ENCODE measurements at places on chromosomes 2 and 18.

- no peak for DNase-seq
Measured at GRCh38 chr2:127508023-127508630, 18.2 kb downstream of the IWS1 start.

- DNase-seq, result peak; percentile 33
Measured at GRCh38 chr18:37124516-37124915, 295.6 kb downstream of the KIAA1328 start.

DNA sequence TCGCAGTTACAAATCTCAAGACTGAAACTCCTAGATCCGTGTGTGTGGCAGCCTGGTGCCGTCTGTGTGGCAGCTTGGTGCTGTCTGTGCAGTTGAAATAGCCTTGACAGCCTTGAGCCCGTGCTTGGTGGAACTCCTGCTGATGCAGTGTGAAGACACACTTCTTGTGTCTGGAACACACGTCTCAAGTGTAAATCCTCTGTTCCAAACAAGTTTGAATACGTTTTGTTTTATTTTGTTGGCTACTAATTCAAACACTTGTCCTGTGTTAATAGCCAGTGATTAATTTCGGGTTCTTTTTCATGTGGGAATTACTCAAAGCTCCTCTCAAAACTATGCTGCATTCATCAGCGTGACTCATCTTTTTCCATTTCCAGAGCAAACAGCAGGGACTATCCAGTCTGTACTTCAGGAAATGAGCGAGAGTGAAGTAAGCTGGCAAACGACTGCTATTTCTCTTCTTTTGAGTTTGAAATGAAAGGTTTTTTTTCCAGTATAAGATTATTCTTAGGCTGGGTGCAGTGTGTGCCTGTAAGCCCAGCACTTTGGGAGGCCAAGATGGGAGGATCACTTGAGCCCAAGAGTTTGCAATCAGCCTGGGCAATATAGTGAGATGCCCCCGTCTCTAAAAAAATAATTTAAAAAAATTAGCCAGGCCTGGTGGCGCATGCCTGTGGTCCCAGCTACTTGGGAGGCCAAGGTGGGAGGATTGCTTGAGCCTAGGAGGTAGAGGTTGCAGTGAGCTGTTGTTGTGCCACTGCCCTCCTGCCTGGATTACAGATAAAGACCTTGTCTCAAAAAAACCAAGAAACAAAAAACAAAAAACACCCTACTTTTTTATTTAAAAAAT, 152.9 kb downstream of the SPP2 start:
- peak; percentile 80 for DNase-seq

DNA sequence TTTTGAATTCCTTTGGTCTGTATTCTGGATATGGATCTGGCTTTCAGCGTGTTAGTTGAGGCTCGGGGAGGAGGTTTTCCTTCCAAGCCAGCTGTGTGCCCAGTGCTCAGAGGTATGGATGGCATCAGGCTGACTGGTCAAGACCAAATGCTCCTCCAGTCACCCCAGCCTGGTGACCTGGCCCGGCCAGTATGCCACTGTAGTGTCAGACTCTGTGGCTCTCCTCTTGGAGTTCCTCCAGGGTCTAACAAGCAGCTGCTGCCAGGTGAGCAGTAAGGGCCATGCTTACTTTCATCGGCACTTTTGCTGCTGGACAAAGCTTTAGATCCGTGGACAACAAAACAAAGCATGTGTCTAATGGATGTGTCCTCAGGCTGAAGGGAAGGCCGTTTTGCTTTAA, 44.1 kb downstream of the CABLES1 start:
- no peak for DNase-seq

GRCh38 chr2:208608122-208608835, 201.7 kb downstream of the PTH2R start:
- no peak for DNase-seq

DNA sequence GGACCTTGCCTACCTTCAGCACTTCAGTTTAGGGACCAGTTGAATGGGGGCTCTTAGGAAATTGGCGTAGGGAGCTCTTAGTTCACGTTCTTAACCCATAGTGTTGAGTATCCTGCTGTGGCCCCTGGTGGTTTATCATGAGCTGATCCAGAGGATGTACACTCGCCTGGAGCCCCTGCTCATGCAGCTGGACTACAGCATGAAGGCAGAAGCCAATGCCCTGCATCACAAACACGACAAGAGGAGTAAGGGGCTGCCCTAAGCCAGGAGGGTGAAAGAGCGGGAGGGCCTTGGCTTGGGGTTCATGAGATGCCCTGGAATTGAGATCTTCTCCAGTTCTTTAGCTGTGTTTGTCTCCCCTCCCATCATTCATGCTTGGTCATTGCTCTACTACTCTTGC, 2.9 kb downstream of the RETREG2 start:
- DNase-seq, result no peak

GRCh38 chr2:181170256-181170655, 189.9 kb downstream of the UBE2E3 start:
- no peak for DNase-seq

- no peak for DNase-seq
Measured at GRCh38 chr2:217066510-217067270, 206.8 kb upstream of the TNP1 start.

DNA sequence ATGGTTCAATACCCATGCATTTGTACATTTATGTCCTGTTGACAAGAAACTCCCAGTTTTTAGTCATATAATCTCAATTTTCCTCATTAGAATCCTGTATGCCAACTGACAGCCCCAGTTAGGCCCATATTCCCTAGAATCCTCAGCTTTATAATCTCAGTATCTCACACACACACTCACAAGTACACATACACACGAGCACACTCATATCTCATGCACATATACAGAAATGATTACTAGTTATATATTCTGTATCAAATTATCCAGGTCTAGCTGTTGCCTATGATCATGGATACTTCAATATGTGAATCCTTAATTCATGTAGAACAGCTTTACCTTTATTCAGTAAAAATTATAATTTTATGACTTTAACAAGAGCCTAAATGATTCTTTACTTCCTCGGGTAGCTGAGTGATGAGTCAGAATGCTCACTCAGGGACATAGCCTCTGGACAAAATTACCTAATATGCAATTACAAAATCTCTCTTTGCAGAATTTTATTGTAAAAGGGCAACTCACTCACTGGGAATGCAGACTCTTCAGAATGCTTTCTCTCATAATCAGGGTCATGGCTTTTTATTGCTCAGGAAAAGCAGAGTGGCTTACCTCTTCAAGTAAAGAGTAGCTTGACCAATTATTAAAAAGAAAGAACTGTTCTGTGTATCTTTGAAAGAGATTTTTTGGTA, 193.6 kb upstream of the PIK3C3 start:
- DNase-seq, result peak; percentile 73

GRCh38 chr2:174491947-174492346, 5.1 kb upstream of the GPR155 start:
- no peak for DNase-seq

DNA sequence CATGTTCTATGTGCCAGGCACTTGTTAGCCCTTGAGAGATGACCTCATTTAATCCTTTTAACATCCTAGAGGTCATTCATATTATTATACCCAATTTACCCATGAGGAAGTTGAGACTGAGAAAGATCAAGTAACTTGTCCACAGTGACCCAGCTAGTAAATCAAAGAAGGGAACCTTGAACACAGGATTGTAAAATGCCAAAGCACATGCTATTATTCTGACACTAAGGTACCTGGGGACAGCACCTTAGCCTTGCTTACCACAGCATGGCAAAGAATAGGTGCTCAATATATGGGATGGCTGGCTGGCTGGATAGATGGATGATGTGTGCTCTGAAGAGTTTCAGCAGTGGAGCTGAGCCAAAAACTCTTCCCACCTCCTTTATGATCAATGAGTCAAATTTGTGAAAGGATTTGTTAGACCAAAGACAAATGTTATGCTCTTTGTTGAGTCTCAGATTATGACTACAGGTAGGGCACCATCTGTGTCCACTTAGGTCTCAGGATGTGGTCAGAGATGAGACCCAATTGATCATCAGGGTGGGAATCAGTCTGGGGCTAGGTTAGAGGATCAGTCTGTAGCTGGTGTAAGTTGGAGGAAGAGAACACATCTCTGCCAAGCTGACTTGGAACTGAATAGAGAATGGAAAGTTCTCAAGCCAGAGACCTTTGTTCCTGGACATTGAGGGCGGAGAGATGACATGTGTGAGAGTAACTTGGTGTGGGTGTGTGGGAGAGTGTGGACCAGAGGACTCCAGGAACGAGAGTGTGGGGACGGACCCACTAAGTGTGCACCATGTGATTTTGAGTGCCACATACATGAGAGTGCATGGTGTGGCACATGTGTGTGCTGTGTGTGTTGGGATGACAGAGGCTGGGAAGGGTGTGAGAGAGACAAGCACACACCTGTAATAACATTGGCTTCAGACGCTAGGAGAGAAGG, 16.3 kb upstream of the PKDCC start:
- no peak for DNase-seq

GRCh38 chr18:3821524-3821923, 371.6 kb downstream of the TGIF1 start:
- no peak for DNase-seq

DNA sequence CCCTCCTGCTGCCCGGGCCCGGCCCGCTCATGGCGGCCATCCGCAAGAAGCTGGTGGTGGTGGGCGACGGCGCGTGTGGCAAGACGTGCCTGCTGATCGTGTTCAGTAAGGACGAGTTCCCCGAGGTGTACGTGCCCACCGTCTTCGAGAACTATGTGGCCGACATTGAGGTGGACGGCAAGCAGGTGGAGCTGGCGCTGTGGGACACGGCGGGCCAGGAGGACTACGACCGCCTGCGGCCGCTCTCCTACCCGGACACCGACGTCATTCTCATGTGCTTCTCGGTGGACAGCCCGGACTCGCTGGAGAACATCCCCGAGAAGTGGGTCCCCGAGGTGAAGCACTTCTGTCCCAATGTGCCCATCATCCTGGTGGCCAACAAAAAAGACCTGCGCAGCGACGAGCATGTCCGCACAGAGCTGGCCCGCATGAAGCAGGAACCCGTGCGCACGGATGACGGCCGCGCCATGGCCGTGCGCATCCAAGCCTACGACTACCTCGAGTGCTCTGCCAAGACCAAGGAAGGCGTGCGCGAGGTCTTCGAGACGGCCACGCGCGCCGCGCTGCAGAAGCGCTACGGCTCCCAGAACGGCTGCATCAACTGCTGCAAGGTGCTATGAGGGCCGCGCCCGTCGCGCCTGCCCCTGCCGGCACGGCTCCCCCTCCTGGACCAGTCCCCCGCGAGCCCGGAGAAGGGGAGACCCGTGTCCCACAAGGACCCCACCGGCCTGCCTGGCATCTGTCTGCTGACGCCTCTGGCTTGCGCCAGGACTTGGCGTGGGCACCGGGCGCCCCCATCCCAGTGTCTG, 767 bp downstream of the RHOB start:
- DNase-seq, result no peak

GRCh38 chr2:9910699-9911098, 40.8 kb upstream of the GRHL1 start:
- no peak for DNase-seq

- DNase-seq, result peak; percentile 46
Measured at GRCh38 chr2:127884436-127884835, 1.3 kb downstream of the AMMECR1L start.

- no peak for DNase-seq
Measured at GRCh38 chr2:5826979-5827655, 134.9 kb downstream of the SOX11 start.

- DNase-seq, result peak; percentile 9
Measured at GRCh38 chr2:223797811-223798721, 39.3 kb downstream of the AP1S3 start.
